ENCODE measurements at places on chromosomes 4 and X.

GRCh38 chr4:146340798-146341197 is 126.5 kb downstream of the REELD1 start:
- DNase-seq = no peak

- no peak for DNase-seq
Observed at GRCh38 chr4:47737326-47737725, 100.5 kb downstream of the CORIN start.

- DNase-seq = no peak
Observed at GRCh38 chr4:815464-816146, 10.3 kb downstream of the CPLX1 start.

DNA sequence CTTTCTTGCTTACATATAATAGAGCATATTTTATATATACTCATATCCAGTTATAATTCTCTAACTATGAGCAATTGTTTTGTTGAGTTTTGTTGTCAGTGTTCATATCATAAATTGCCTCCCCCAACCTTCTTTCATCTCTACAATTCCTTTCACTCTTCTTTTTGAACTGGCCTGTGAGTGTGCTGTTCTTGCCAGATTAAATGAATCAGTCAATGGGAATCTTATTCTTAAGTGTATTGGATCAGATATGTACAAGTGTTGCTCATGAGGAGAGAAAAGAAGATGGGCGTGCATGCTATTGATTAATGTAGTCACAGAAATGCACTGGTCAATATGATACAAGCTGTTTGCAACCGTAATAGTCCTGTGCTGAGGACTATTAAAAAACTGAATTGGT is 728.1 kb upstream of the MAGEB2 start:
- no peak for DNase-seq

- DNase-seq = no peak
Observed at GRCh38 chr4:105952591-105952990, 57.3 kb downstream of the NPNT start.

DNA sequence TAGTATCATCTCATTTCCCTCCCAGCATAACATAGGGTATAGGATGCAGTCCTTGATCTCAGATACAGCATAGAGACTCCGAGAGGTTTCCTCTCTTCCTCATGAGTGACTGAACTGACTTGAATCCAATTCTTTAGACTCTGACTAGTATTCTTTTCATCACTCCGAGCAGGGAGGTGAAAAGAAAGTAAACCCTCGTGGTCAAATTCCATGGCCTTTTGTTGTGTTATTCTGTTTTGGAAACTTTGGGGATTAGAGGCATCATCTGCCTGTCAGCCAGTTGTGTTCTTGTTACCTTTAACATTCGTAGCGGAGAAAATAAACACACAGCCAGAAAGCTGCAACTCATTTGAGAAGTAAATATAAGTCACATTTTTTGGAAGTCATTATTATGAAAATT is 206.6 kb downstream of the ARHGAP10 start:
- no peak for DNase-seq

DNA sequence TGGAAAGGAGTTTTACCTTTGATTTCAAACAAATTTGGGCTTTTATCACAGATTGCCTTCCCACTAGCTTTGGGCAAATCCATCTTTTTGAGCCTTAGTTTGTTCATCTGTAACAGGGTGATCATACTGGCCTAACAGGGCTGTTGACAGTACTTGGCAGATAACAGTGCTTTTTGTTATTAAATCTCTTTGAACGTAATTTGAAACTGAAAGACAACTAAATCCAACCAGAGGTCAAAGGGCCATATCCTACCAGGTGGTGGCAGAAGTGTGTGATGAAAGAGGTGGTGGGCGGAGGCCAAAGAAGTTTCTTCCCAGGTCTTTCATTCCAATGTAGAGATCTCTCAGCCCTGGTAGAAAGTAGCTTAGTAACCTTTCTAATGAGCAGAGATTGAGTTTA is 35.2 kb upstream of the TADA2B start:
- DNase-seq = no peak

- DNase-seq = no peak
Observed at GRCh38 chrX:50988649-50989048, 78.1 kb downstream of the BMP15 start.

- no peak for DNase-seq
Observed at GRCh38 chr4:7358100-7358735, 76.5 kb downstream of the PSAPL1 start.

All from activated T-helper 1 cell treated with anti-CD3 and anti-CD28 coated beads, Interleukin-2, amount 50 U/mL, for 16 hours (primary cell).